NCI-H2171 treated with DMSO at 0.1 percent for 48 hours (cell line): ENCODE measurements at places on chromosomes 3 and 15.

- peak; percentile 81 for DNase-seq
These were observed 65.5 kb downstream of the SRGAP3 start for GRCh38 chr3:9183811-9184460.

GRCh38 chr3:44993471-44994205, 17.6 kb downstream of the EXOSC7 start:
- no peak for DNase-seq

GRCh38 chr15:71386005-71386404, 270.7 kb downstream of the THSD4 start:
- DNase-seq, result no peak

- DNase-seq, result no peak
These were observed 41.6 kb upstream of the TASOR start for GRCh38 chr3:56724676-56725075.

- DNase-seq, result peak; percentile 77
These were observed at the start of gene USP13 for GRCh38 chr3:179652447-179653095. TSS of gene USP13 (plus strand) at chr3:179653040. CDS start at chr3:179653226, 186 bp downstream.

DNA sequence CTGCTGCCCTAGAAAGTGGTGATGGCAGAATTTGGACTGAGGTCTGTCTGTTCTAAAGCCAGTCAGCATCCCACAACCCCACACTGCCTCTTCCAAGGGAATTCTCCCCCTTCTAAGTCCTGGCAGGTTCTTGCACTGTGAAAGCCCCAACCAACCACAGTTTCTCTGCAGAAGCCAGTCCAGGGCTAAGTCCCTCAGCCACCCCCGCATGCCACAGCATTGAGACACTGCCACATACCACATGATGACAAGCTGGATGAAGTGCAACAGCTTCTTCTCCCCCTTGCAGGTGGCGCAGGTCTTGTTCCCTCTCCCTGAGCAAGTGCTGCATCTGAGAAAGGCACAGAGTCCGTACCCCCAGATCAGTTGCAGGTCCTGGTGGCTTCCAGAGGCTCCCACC, 18.6 kb downstream of the SSUH2 start:
- DNase-seq, result no peak

DNA sequence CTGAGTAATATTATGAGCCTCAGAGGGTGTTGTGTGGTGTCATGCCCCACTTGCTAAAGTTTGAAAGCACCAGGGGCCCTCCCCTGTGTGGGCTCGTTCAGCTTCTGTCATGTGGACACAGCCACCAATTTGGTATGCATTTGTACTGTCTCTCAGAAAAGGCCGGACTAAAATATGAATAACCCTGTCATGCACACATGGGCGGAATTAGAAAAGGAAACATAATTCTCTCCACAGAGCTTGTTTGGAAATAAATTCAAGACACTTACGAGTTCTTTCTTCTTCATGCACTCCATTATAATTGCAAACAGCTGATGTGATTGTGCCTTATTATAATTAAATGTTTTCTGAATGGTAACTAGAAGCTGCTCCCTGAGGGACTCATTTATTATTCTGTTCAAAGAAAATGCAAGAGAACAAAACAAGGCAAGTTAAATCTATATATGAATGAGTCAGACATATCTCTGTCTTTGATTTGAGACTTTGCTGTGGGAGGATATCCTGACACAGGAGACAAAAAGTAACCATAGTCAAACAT, 39.1 kb downstream of the TRPM1 start:
- DNase-seq, result no peak

- DNase-seq, result no peak
These were observed 31.2 kb downstream of the EDC3 start for GRCh38 chr15:74664670-74665069.

GRCh38 chr3:71512000-71512399, 71.5 kb downstream of the FOXP1 start:
- DNase-seq, result no peak

DNA sequence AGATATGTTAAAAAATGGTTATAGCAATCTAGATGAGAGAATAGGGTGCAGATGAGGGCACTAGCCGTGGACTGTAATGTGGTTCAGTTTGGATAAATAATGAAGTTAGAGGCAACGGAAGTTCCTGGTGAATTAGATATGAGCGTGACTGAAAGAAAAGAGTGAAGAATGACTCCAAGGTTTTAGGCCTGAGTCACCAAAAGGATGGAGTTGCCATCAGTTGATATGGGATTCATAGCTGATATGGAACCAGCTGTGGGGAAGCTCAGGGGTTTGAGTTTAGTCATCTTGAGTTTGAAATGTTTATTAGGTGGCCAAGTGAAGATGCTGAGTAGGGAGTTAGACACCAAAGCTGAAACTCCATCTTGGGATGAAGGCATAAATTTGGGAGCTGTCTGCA, 66.2 kb downstream of the SSR3 start:
- DNase-seq, result no peak
